ENCODE measurements at places on chromosomes 3 and 15.

DNA sequence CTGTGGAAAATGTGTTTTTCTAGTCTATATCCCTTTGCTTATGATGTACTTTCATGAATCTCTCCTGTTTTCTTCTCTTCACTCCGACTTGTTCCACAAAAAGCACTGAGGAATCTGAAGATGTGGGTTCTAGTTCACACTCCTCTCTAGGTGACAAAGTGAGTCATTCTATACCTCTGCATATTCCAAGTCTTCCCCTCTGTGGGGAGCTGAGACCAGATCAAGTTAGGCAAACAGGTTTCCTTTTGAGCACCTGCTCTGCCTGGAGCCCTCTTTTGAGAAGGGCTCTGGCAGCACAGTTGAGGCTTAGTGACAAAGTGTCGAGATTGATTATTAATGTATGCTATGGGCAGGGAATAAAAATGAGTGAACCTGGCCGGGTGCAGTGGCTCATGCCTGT lies 82.4 kb upstream of the VGLL4 start:
- no peak for DNase-seq

DNA sequence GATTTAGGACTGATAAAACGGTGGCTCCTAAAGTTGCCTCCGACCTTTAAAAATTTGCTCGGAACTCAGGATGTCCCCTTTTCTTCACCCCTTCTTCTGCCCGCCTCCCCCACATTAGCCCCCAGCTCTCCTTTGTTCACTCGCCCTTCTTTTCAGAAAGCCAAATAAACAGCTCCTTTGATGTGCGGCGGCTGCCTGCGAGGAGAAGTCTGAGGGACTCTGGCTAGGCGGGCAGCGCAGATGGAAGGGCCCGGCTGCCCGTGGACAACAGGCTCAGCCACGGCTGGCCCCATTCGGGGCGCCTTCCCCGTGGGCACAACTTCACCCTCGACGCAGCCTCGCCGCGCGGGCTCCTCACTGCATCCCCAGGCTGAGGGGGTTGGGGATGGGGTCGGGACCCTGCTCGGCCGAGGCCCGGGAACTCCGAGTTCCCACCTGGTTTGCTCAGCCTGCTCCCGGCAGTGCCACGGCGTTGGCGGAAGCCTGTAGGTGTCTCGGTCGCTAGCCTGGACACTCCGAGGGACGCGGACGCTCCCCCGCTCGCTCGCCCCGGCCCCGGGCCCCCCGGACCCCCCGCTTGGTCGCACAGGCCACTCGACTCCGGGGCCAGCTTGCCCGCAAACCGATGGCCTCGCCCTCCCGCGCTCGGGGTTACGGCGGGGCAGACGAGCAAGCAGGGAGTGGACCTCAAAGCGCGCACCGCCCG lies 897 bp upstream of the TLE3 start:
- DNase-seq, result peak; percentile 77

DNA sequence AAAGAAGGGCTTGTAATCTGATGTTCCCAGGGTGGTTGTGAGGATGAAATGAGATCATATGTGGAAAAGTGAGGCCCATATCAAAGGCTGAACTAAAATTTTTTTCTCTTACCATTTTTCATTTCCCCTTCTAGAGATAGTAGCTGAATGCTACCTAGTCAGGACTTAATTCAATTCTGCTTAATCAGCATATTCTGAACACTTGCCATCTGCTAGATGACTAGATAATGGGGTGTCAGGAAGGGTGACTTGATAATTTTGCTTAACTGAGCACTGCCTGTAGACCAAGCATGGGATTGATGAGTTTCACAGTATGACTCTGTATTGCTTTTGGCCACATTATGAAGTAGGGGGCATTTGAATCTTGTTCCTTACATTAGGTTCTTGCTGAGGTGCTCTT lies 136.2 kb downstream of the CHST2 start:
- no peak for DNase-seq

GRCh38 chr3:171430530-171430929 lies 29.7 kb downstream of the TNIK start:
- DNase-seq, result no peak

DNA sequence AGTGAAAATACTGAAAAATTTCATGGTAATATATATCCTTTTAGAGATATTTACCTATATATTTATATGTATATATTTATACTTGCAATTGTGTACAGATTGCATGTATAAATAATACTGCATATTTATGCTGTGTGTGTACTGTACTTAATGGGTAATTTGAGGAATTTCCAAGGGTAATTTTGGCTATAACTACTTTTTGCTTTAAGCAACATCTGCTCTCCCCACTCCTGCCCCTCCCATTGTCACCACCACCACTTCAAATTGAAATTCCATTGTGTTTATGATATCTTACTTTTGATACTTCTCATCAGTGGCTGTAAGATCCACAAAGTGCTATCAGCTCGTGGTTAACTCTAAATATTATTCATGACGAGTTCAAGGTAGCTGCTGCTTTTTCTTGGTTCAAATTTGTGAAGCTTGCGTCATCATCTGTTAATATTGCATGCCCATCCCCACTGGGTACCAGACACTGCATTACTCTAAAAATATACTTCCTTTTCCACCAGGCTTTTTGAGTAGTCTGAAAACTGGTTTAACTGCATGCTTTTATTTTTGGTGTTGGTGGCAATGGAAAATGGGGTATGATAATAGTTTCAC lies 91.7 kb upstream of the MITF start:
- DNase-seq, result no peak

Measured in NCI-H82 (cell line).